ENCODE measurements at places on chromosomes 5 and 9.

DNA sequence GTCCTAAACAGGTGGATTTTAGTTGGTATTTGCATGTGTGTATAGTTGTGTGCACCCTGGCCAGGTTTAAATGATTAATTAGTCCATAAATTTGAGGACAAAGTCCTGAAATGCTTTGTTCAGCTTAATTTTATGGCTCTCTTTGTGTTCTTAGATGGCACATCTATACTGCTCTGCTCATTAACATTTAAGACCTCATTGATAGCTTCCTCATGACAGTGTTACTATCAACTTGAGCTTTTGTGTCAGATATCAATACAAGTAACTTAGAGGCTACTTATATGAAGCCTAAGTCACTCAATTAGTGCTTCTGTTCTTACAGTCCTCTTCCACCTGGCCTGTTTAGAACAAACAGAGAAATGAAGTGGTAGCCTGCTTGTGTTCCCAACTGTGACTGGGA lies 240.9 kb downstream of the TRPM3 start:
- no peak for DNase-seq

- no peak for DNase-seq
Measured at GRCh38 chr5:82018462-82018861, 46.6 kb downstream of the ATG10 start.

- DNase-seq: peak; percentile 78
Measured at GRCh38 chr5:159106569-159107282, 7.0 kb upstream of the EBF1 start.

DNA sequence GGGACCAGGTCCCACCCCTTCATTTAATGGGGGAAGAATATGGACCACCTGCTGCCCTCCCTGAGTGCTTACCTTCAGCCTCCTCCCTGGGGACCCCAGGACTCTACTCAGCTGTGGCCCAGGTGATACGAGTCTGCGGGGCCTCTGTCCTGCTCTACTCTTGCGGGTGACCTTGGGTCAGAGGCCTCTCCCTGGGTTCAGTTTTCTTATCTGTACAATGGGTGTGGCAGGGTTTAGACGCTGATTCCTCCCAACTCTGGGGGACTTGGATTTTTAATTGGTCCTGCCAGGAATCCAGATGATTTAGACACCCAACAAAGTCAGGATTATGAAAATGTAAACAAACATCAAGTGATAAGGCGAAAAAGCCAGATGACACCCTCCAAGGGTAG lies 25.0 kb downstream of the FAM163B start:
- DNase-seq: no peak

DNA sequence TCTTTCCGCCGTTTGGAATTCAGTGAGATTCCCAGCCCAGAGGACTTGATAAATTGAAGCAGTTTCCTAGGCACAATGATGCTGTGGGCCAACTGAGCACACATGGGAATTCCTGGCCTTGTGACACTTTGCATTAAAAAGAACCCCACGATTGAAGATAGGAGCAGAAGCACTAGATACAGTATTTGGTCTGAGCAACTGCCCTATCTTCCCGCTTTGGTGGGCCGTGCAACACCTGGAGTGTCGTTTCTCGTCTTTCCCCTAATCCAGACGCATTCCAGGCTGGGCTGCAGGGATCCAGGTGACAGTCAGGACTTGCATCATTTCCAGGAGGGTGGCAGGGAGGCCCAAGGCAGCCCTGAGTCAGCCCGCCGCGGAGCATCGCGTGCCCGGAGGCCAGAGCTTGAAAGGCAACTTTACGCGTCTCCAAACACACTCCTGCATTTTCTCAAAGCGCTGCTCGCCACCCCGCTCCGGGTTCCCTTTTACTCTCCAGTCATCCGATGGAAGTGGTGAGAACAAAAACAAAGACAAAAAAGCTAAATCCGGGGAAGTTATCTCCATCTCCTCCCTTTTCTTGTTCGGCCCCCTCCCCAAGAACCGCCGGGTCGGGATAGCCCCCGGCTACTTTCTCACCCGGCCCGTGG lies 753 bp upstream of the STC2 start:
- peak; percentile 81 for DNase-seq

- DNase-seq: no peak
Measured at GRCh38 chr5:112480501-112480900, 61.4 kb upstream of the EPB41L4A start.

DNA sequence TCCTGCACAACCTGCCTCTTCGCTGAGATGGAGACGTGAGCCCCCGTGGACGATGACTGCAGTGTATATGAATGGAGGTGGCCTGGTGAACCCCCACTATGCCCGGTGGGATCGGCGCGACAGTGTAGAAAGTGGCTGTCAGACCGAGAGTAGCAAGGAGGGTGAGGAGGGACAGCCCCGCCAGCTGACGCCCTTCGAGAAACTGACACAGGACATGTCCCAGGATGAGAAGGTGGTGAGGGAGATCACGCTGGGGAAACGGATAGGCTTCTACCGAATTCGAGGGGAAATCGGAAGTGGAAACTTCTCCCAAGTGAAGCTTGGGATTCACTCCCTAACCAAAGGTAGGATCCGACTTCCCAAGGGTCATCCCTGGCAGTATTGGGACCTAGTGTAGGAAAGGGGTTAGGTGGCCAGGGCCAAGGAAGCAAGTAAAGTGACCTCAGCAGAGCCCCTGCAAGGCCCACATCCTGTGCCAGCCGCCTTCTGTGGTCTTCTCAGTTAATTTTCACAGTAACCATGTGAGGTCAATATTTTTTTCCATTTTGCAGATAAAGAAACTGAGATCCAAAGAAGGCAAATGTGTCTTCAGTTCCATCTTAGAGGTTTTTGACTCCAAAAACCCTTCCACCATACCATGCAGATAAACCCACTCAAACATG lies 53.8 kb downstream of the NIM1K start:
- no peak for DNase-seq

- DNase-seq: no peak
Measured at GRCh38 chr9:4514252-4515128, 24.2 kb downstream of the SLC1A1 start.

DNA sequence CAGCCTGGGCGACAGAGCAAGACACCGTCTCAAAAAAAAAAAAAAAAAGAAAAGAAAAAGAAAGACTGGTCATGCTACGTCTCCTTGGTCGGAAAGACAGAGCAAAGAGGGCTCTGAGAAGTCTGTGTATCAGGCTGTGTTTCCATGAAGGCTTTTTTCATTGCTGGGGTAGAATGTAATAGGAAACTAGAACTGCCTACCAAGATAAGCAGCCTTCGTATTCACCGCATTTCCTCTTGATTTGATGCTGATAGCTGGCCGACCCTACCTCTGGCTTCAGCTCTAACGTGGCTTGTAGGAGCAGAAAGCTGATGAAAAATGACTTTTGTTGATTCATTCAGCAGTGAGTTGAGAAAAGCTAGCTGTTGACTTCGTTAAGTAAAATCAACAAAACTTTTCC lies 17.4 kb downstream of the SLC1A3 start:
- no peak for DNase-seq

DNA sequence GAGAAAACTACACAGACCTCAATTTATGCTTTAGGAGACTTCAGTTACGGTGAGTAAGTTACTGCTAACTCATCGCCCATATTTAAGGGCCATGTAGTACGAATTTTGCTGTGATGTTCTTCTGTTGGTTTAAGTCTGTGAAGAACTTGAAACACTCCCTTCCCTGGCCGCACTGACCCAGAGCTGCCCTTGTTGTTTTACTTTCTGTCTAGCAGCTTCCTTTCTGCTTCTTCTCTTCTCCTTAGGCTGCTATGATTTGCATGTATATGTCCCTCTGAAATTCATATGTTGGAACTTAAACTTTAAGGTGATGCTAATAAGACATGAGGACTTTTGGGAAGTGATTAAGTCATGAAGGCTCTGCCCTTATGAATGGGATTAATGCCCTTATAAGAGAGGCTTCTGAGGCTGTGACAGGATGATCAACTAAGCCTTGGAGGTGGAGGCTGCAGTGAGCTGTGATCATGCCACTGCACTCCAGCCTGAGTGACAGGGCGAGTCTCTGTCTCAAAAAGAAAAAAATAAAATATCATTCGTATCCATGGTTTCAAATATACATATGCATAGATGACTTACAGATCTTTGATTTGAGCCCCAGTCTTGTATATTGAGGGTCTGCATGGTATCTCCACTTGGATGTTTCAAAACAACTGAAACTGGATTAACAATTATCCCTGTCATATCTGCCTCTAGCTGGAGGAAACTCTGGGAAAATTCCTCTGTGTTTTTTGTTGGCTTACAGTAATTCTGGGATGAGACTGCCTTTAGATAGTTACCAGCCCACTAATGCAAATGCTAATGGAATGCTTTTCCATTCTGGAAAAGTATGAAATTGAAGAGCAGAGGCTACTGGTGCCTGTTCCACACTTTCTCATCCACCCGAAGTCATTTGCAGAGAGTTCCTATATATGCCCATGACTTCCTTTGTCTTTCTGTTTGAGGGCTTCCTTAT lies 263.4 kb upstream of the ACTBL2 start:
- DNase-seq: peak; percentile 34

GRCh38 chr5:179973391-179973790 lies 65.7 kb upstream of the TBC1D9B start:
- DNase-seq: no peak

DNA sequence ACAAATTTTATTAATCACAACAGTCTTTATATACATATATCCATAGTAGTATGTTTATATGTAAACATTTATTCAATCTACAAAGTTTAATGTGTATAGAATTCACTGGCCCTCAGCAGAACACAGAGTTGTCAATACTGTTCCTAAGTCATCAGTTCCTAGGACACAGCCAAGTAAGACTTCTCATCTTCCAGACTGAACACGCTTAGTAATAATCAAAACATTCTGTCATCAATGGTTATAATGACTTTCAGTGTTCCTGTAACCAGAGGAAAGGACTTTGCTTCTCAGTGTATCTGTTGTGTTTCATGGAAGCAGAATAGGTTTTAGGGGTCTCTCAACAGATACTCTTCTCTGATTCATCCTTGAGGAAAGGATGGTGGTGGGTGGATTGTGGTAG lies 82.2 kb downstream of the SMIM23 start:
- DNase-seq: peak; percentile 72

- DNase-seq: peak; percentile 10
Measured at GRCh38 chr5:152274224-152274623, 130.9 kb downstream of the NMUR2 start.

DNA sequence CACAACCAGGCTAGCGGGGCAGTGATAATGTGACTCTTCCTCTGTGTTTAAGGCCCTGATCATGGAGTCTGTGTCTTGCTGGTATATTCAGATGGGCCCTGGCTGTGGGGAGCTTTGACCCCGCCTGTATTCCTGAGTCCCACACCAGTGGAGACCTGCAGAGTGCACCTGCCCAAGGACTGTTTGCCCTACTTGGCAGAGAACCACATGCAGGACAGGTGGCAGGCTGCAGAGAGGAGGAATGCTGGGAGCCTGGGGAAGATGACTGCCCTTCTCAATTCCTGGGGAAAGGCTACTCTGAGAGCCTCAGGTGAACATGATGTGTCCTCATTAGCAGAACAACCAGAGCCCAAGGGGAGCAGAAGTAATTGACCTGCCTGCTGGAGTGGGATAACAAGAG lies 36.2 kb downstream of the IARS1 start:
- no peak for DNase-seq

GRCh38 chr5:132079081-132079480 lies 5.5 kb downstream of the CSF2 start:
- no peak for DNase-seq

GRCh38 chr5:129271308-129271707 lies 176.8 kb downstream of the ISOC1 start:
- DNase-seq: peak; percentile 32

GRCh38 chr5:178392931-178393394 lies 160.4 kb upstream of the PHYKPL start:
- no peak for DNase-seq

DNA sequence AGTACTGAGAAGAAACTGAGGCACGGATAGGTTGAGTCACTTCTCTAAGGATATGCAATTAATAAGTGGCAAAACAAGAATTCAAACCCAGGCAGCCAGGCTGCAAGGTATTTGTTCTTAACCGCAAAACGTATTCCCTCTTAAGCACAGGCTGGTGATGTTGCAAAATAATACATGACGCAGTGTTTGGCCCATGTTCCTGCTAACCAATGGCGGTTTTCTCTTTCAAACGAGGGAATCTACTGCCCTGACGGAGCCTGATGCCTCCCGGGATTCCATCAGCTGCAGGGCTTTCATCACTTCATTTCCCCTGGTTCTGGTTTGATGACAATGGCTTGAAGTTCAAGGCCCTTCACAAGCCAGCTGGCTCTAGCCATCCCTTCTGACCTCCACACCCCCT lies 154.8 kb downstream of the SLIT3 start:
- no peak for DNase-seq

- DNase-seq: peak; percentile 27
Measured at GRCh38 chr5:74594137-74595040, 46.1 kb downstream of the ENC1 start.

GRCh38 chr9:131813116-131813515 lies 73.2 kb upstream of the RAPGEF1 start:
- DNase-seq: no peak

DNA sequence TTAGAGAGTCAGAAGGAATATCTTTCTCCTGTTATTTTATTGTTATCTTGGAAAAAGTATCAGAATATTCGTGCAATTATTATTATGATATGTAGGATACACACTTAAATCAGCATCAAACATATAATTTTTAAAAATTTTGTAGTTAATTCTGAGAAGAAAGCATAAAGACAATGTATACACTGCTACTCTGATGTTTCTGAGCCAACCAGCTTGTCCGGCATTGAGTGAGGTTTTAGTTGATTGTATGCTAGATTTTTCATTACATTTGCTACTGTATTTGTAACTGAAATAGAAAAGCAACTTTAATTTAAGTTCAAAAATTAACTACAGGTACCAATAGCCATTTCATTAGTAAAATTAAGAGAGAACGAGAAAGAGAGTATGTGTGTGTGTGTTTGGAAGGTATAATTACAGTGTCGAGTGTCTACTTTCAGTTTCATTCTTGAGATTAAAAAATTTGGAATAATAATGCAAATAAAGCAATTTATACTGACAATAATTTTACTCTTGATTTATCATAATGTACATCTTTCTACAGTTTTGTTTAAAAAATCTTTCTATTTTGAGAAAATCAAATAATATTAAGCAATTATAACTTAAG lies 160.4 kb upstream of the CDH12 start:
- no peak for DNase-seq

DNA sequence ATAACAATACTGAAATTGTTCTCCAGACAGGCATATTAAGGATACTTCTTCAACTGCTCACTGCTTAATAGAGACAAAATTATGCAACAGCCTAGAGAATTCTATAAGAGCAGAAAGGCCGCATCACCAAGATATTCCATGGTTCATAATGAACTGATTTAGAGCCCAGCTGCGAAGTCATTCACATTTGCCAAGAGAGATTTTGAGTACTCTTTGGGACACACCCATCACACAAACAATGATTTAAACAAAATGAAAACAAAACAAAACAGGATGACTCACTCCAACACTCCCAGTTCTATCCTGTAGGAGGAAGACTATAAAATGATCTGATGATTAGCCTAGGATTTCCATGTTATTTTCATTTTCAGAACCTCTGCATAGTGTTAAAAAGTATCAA lies 145.7 kb upstream of the GNA14 start:
- DNase-seq: peak; percentile 37

Data from fibroblast of skin of scalp (primary cell).